ENCODE measurements at places on chromosomes 4 and X.

- DNase-seq: no peak
Observed at GRCh38 chrX:12563121-12563520, 228.1 kb upstream of the PRPS2 start.

GRCh38 chrX:103878466-103879122 is 46.5 kb upstream of the RAB9B start:
- DNase-seq: no peak

DNA sequence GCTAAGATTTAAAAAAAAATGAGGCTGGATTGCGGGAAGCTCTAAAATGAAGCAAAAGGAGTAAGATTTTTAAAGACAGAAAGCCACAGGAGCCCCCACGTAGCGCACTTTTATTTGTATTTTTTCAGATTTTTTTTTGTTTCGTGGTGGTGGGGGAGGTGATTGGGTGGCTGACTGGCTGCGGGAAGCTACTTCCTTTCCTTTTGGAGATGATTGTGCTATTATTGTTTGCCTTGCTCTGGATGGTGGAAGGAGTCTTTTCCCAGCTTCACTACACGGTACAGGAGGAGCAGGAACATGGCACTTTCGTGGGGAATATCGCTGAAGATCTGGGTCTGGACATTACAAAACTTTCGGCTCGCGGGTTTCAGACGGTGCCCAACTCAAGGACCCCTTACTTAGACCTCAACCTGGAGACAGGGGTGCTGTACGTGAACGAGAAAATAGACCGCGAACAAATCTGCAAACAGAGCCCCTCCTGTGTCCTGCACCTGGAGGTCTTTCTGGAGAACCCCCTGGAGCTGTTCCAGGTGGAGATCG is 908 bp downstream of the PCDH10 start:
- DNase-seq: no peak

- DNase-seq: no peak
Observed at GRCh38 chr4:152148057-152148456, 387.2 kb upstream of the GATB start.

DNA sequence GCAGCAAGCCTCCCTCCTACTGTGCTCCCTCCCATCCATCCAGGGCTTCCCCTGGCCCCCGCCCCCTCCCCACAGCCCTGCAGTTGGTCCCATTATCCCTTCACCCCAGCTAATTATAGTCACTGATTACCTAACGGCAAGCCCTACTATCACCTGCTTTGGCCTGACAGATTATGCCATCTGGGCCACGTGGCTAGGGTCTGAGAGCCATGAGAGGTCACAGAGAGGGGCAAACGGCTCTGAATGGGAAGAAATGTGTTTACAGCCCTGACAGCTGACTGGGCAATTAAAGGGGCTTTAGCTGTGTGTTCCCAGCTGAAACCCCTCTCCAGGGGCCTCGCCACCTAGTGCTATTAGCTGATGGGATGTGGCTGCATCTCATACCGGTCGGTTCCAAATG is 134.4 kb upstream of the CPEB2 start:
- no peak for DNase-seq

DNA sequence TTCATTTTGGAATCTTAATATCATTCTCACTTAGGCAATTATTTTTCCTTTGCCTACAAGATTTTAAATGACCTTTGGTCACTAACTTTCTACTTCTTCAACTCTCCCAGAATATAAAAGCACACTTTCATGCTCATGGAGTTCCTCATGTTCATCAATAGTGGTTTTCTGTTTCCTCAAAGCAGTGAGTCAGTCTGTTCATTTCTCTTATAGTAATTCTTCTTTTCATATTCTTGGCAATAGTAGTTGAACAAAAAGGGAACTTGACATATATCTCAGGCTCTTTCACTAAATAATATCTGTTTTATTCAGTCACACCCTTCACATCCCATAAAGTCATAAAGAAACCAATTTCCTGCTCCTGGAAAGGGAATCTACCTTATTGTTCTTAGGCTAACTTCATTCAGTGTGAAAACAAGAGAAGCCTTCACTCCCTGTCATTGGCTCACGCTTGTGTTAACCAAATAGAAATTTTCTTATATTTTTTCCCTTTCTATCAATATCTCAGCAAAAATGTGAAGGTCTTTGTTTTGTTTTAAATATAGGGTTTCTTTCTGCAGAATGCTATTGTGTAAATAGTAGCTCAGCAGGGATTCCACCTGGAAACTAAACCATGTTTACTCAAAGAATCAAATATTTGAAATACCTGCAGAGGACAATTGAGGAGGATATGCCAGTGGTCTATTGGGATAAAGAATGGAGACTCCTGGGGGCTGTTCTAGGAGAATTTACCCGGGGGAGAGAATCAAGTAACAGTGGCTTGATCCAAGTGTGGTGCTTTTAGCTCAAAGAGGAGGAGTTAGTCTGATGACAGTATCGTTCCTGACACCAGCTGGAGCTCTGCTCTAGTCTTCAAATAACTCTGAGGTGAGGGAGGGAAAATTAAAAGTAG is 13.4 kb upstream of the TNIP3 start:
- DNase-seq: no peak

DNA sequence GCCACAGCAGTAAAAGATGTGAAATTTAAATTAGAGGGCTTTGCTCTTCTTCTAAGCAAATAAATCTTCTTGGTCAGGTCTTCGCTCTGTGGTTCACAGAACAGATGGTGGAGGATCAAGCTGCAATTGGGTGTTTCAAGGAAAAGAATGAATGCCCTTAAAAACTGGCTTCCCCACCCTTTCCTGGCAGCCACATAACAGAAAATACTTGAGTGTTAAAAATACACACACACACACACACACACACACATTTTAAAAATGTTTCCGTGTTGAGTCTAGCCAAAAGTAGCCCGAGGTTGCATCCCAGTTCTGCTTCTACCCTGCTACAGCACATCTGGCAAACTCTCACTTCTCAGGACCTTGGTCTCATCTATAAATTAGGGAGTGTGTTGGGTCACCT is 56.7 kb upstream of the FGFBP2 start:
- no peak for DNase-seq

DNA sequence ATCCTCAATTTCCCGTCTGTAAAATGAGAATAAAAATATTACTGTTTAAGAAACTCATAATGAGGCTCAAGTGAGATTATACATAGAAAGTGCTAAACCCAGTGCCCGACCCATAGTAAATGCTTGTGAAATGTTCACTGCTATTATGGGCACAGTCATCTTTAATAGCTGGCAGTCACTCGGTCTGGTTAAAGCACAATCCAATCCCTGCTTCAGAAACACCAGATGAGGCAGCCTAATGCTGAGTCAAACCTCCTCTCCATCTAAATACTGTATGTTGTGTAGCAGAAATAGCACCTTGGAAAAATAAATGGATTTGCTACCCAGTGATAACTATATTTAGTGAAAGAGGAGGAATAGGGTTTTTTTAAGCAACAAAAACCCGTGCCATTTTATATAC is 14.5 kb downstream of the EVC2 start:
- DNase-seq: no peak

GRCh38 chrX:115547448-115547847 is 13.5 kb upstream of the PLS3 start:
- no peak for DNase-seq

GRCh38 chr4:76745240-76745639 is 152.7 kb downstream of the SOWAHB start:
- DNase-seq: no peak
